ENCODE measurements at places on chromosomes 12 and 14.

DNA sequence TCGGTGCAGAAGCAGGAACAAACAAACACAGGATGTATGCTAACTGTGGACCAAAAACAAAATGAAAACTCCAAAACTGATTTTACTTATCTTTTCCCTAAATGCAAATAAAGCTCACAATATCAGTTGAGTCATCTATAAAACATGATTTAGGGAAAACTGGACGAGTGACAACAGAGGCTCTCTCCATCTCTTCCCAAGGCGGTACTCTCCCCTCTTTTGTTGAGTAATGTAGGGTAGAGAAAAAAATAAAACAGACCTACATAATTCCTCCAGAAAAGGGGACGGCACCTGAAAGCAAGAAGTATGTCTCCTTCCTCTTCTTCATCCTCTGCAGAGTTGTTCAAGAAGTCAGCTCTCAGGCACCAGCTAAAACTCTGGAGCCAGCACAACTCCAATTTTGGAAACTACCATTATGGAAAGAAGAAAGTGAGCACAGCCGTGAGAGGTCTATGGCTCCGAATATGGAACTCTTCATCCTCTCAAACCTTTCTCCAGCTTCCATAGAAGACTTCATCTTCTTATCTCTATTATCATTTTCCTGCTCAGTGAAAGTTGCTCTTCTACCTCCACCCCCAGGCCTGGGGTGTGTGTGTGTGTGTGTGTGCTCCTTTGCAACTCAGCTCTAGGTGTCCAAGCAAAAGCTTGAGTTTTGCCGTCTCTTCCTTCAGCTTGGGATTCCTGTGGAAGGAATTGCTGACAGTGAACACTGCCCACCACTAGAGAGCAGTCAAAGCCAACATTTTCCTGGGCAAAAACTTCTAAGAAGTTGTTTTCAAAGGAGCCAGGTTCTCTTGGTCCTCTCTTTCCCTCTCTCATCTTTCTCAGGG, 155.4 kb downstream of the DIO2 start:
- DNase-seq, result no peak

DNA sequence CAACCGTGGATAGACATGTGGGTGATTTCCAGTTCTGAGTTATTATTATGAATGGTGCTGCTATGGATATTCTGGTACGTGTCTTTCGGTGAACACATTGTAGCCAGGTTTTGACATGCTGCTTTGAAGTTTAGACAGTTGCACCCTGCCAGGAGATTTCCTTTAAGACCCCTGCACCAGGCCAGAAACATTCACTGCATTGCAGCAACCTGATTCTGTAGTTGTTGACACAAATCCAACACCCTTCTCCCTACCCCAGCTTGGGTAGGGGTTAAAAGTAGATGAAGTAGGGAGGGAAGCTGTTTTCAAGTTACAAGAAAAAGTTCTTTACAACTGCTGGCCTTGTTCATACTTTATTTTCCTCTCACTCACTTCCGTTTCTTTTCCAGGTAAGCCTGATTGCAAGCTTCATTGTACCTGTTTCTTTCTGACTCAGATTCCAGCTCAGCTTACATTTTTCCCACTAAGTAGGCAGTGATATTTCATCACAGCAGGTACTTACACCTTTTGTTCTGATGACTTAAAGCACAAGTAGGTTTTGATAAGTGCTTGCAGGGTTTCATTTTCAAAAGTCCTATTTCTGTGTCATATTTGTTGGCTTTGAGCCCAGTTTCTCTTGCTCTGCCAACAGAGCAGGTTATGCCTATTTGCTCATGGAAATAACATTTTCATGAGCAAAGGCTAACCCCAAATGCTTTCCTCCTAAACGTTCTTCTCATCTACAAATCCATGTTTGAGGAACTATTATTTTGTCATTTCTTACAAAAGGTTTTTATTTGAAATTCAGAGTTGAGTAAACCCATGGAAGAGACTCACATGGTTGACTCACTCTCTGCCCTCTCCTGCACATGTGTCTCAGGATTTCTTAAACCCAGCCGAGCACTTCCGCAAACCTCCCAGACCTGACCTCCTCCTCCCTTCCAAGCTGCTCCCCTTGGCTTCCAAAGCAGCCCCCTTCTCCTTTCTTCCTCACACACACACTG, 12.1 kb upstream of the LTA4H start:
- DNase-seq, result no peak

DNA sequence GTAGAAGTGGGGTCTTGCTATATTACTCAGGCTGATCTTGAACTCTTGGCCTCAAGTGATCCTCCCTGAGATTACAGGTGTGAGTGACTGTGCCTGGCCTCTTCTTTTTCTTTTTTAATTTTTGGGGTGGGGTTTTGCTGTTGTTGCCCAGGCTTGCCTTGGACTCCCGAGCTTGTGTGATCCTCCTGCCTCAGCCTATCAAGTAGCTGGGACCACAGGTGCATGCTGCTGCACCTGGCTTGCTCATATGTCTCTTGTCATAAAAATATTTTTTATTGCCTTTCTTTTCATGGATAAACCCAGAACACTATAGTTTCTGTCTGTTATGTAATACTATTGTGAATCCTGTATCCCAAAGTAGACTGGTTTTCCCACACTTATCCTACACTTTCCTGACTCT, 26.0 kb downstream of the SCYL2 start:
- DNase-seq, result no peak

GRCh38 chr14:62614122-62614521, 431.1 kb downstream of the KCNH5 start:
- DNase-seq, result no peak

GRCh38 chr14:21514341-21514740, 3.2 kb upstream of the METTL3 start:
- no peak for DNase-seq

DNA sequence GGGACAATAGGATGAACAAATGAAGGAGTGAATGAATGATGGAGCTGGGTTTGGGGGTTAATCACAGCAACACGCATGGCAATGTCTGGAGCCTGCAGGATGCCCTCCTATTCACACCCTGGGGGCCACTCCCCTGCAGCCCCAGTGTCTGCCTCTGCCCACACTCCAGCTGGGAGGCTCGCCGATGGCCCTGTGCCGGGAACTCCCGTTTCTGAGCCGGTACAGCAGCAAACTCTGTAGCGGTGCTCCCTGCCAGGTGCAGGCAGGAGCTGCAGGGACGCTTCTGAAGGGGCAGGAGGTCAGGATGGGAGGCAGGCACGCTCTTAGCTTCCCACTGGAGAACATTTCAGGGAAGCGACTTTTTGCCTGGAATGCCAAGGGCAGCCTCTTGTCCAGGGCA, 55.4 kb upstream of the NCOR2 start:
- DNase-seq, result no peak

GRCh38 chr12:53169644-53170043, 10.9 kb upstream of the ZNF740 start:
- no peak for DNase-seq

DNA sequence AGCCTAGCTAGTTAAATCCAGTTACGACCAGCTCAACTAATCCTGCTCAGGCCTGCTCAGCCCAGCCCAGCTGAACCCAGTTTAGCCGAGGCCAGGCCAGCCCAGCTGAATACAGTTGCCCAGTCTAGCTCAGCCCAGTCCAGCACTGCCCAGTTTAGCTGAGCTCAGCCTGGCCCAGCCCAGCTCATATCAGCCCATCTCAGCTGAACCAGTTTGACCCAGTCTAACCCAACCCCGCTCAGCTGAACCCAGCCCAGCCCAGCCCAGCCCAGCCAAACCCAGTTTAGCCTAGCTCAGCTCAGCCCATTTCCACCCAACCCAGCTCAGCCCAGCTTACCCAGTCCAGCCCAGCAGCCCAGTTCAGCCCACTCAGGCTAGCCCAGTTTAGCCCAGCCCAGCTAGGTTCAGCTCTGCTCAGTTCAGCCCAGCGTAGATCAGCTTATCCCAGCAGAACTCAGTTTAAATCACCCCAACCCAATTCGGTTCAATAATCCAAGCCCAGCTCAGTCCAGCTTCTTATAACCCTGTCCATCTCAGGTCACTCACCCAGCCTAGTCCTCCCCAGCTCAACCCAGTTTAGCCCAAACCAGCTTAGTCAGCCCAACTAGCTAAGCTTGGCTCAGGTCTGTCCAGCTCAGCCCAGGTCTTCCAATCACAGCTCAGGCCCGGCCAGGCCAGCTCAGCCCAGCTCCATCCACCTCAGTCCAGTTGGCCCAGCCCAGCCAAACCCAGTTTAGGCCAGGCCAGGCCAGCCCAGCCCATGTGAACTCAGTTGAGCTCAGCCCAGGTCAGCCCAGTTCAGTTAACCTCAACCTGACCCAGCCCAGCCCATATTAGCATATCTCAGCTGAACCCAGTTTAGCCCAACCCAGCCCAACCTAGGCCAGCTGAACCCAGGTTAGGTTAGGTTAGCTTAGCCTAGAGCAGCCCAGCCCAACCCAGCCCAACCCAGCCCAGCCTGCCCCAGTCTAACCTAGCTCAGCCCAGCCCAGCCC, 76.7 kb downstream of the TMEM121 start:
- no peak for DNase-seq

GRCh38 chr12:50620978-50621360, 116.2 kb downstream of the DIP2B start:
- no peak for DNase-seq

- no peak for DNase-seq
Measured at GRCh38 chr14:63282997-63283883, 35.5 kb downstream of the GPHB5 start.

DNA sequence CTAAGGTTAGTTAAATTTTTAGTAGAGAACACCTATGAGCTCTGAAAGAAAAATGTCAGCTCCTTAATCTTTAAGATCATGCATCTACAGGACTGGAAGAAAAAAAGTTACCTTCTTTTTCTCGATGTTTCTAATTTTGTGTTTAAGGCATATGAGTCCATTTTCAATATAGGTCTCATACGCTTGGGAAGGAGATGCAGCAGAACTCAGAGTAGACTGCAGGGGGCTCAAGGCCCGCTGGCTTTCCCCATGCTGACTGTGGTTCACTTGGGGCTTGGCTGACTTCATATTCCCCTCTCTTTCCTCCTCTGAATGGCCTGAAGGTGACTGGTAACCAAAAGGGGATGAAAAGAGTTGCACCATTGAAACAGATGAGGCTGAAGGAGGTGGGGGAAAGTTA, 1.5 kb downstream of the CAPRIN2 start:
- DNase-seq, result no peak

DNA sequence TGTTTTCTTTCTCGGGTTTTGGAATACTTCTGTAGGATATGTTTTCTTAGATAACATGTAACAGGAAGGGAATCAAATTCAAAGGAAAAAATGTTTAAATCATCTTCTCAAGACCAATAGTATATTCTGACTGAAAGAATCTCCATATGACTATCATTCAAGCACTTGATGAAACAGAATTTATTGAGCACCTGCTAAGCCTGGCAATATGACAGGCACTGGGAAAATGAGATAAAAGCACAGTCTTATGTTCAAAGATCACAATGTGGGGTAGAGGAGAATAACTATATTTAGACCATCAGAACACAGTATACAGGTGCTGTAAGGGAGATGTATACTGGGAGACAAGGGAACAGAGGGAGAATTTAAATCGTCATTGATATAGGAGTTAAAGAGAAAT, 19.1 kb upstream of the TMEM30B start:
- no peak for DNase-seq

GRCh38 chr12:22535478-22535877, 8.9 kb downstream of the C2CD5 start:
- DNase-seq, result no peak

GRCh38 chr14:94689985-94690400, 77.8 kb downstream of the SERPINA3 start:
- no peak for DNase-seq

DNA sequence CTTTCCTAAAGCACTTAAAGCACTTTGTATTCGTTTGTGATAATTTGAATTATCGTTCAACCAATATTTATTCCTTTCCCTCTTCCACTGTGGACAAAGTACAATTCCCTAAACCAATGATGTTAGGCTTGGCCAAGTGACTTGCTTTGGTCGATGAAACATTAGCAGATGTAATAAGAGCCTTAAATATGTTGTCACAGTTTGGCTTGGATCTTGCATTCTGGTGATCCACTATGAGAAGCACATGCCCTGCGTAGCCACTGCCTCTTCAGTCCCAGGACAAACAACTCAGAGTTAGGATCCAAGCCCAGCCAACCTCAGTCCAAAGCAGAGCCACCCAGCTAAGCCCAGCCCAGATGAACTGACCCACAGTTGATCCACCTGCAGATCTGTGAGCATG, 8.4 kb upstream of the C12orf75 start:
- DNase-seq, result no peak

DNA sequence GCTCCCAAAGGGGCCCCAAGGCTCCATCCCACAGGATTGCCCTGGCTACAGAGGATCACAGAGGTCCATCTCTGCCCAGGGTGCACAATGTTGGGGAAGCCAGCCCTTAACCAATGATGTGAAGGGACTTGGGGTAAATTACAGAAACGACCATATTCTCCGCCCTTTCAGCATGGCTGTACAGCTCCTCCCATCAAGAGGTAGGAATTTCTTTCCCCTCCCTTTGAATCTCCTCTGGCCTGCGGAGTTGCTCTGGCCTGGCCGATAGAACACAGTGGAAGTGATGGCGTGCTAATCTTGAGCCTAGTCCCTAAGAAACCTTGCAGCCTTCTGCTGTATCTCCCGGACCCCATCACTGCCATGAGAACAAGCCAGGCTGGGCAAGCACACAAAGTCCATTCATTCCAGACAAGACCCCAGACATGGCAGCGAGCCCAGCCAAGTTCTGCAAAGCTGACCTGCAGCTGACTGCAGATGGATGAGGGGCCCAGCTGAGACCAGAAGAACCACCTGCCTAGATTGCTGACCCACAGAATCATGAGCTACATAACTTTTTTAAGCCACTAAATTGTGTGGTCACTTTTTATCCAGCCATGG, 6.9 kb upstream of the IFI27 start:
- DNase-seq, result no peak

GRCh38 chr12:49917166-49917787, 13.6 kb upstream of the FAIM2 start:
- DNase-seq, result no peak

DNA sequence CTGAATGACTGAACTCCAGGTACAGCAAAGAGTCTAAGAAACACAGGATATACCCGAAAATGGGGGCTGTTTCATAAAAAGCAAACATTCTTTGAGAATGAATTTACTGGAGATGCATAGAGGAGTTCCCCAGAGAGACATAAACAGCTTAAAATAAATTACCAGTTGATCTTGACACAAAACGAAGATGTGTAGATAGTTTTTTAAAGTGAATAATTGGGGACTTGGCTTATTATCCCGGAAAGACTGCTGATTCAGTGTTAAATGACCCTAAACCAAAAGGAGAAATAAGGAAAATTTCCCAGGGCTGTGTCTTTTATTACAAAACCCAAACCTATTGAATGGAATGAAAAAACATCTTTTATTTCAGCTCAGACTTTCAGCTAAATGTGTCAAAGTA, 1052.8 kb upstream of the TMEM132C start:
- DNase-seq, result no peak

DNA sequence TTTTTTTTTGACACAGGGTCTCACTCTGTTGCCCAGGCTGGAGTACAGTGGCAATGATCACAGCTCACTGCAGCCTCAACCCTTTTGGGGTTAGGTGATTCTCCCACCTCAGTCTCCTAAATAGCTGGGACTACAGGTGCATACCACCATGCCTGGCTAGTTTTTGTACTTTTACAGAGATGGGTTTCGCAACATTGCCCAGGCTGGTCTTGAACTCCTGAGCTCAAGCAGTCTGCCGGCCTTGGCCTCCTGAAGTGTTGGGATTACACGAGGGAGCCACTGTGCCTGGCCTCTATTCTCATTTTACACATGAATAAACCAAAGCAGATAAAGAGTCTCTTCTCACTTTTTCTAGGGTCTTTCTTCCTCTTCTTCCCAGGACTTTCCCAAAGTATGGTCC, 3.2 kb downstream of the TOMM20L start:
- no peak for DNase-seq

GRCh38 chr12:98221243-98221808, 294.1 kb upstream of the TMPO start:
- no peak for DNase-seq
